ENCODE measurements at places on chromosomes 4 and X.

DNA sequence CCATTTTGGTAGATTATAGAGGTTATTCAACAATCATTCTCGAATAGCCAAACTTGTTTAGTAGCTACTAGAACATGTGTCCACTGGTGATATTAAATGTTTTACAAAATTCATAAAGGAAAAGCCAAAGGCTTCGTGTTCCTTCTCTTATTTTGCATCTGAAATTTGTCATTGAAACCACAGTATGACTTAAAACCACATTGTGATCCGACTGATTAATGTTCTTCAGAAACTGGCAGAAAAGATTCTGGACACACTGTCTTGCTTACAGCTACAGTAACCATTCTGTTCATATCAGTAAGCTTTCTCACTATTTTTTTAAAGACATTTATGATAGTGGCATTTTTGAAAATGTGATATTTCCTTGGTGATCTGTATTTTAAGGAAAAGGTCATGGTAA, 2.6 kb upstream of the SMARCA1 start:
- DNase-seq: no peak

- DNase-seq: no peak
Measured at GRCh38 chrX:155612312-155613224, at the start of gene TMLHE. TSS of gene TMLHE (minus strand) at chrX:155612952. CDS start at chrX:155545276, 67,676 bp downstream.

GRCh38 chrX:15675490-15675921, 10.9 kb upstream of the CLTRN start:
- peak; percentile 9 for DNase-seq

- no peak for DNase-seq
Measured at GRCh38 chr4:163161536-163162205, 5.0 kb downstream of the NAF1 start.

DNA sequence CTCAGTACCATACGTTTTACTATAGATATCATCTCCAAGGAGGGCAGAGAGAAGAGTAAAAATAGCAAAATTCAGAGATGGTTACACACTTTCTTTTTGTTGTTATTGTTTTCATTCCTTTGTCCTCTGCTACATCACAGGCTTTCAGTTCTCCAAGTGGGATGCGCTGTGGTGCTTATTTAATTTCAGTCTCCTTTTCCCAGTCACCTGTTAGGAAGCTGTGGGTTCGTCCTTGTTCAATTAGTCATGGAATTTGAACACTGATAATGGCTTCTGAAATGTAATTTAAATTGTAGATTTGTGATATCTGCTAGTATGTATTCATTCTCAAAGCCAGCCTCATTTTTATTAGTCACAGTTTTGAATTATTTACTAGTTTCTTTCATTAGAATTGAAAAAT, 38.8 kb upstream of the DHRSX start:
- DNase-seq: no peak

DNA sequence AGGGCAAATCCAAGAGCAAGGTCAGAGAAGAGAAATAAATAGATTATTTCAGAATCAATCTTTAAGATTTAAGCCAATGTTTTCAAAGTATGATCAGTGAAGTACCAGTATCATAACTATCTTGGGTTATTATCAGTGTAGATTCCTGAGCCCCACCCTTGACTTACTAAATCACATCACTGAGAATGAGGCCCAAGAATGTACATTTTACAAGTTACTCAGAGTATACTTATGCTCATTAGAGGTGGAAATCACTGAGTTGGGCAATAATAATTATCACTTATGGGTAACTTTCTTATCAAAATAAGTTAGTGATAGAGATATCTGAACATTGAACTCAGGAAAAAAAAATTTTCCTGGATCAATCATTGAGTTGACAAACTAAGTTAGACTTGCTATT, 121.6 kb upstream of the NOCT start:
- DNase-seq: no peak

DNA sequence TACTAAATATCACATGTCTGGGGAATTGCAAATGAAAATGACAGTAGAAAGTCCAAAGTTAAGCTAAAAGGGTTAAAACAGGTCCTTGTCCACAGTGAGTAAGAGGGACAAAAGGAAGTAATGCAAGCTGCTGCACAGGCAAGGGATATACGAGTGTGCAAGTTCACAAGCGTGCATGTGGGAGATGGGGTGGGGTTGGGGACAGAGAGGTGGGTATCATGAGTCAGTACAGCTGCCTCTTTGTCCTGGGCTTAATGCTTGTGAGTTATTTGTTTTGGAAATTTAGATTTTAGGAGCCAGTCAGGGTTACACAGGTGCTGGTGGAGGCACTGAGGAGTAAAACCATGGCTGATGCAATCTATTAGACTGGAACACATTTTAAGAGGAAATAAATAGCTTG, 3.3 kb upstream of the GPRASP2 start:
- DNase-seq: no peak

- DNase-seq: no peak
Measured at GRCh38 chrX:29792335-29792734, 423.0 kb upstream of the MAGEB2 start.

DNA sequence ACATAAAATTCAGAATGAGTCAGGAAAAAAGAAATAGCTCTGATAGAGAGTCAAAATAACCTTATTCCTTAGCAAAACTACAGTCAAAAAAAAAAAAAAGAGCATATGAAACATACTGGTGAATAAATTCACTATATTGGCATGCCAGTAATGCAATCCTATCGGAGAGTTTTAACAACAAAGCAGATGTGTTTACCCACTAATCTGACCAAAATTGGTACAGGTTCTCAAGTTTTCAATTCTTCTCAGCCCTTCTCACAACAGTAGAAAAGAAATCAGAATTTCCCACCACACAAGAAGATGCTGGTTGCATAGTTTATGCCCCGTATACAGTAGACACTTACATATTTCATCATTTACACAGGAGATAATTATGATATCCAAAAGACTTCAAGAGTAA, 59.4 kb downstream of the LCORL start:
- DNase-seq: no peak

DNA sequence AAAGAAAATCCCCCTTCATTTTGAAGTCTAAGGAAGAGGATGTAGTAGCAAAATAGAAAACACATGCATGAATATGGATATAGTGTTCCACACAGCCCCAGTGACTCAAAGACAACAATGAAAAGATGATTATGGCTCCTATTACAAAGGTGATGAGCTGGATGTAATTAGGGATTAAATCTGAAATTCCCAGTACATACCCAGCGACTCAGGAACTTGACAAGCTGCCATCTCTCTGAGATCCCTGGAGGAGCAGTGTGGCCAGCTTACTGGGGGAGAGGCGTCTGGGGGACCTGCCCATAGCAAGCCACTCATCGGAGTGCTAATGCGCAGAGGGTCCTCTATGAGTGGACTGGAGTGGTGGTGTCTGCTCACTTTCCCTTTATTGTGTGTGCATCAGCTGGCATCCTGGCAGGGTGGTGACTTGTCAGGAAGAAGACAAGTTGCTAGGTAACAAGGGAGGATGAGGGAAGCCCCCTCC, 42.7 kb upstream of the MGST2 start:
- no peak for DNase-seq

DNA sequence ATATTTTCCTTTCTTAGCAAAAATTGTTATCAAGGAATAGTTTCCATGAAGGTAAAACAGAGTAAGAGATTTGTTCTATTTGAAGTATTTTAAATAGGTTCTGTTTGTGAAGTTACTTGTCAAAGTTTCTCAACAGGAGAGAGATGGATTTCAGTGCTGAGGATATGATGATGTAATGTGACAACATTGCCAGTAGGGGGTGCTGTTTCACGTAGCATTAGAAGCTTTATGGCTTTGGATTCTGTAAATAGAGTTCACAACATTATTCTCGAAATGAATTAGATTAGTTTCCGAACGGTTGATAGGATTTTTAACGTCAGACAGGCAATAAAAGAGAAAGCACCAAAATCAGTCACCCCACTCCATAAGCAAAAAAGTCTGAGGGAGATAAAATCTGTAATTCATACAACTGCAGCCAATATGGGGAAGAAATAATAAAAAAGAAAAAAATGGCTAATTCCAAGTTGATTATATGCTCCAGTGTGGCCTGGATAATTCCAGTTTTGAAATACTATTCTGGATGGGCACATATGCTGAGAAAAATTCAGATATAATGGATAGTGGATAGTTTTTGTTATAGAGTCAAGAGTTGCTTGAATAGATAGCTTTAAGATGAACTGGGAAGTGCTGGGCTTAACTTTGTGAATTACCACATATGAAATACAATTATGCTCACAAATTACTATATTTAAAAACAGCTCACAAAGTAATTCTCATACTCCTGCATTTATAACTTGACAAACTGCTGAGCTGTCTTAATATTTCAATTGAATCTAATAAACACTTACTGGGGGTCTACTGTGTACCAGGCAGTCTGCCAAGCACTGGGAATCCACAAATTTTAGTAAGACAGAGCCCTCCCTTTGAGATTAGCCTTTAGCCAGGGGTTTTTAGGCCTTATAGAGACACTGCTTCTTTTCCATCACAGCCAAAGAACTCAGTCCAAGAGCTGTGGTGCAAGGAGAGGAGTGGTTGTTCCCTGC, 109.1 kb downstream of the GPAT3 start:
- DNase-seq: no peak

GRCh38 chr4:8321220-8321619, 51.7 kb downstream of the HTRA3 start:
- DNase-seq: no peak

DNA sequence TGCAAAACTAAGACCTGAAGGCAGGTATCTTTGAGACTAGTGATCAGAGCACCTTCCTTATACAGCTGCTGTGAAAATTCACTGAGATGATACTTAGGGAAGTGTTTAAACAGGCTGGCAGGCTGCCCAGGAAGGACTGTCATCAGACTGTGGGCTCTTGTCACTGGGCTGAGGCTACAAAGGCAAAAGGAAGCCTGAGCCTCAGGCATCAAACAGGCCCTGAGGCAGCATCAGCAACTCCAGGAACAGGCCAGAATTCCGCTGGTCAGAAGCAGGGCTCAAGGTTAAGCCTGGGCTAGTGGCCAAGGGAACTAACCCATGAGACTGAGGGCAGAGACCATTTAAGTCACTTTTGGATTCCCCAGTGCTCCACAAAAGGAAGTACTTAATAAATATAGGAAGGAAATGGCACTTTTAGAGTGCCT, 12.8 kb downstream of the PJA1 start:
- DNase-seq: no peak

GRCh38 chr4:170581322-170581721, 491.6 kb upstream of the AADAT start:
- no peak for DNase-seq

GRCh38 chrX:113392355-113392754, 551.7 kb upstream of the AMOT start:
- DNase-seq: no peak

DNA sequence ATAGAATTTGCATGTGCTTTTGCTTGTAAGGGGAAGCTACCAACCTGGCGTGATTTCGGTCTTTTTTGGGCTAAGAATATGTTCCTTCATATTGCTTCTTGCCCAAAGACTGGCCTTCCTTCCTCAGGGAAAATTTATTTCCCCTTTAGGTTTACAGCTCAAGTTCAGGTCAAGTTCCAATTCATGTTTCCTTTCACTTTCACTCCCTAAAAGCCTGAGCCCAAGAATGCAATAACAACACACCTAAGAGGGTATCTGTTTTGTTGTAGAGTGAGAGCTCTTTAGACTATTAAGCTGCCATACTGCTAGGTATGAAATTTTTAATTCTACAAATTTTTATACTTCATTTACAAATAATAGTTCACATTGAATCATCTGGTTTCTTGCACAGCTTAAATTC, 299.6 kb downstream of the TLL1 start:
- DNase-seq: no peak

GRCh38 chrX:105869701-105870100, 47.4 kb downstream of the NRK start:
- DNase-seq: no peak

GRCh38 chrX:40392599-40392998, 188.2 kb upstream of the ATP6AP2 start:
- no peak for DNase-seq

DNA sequence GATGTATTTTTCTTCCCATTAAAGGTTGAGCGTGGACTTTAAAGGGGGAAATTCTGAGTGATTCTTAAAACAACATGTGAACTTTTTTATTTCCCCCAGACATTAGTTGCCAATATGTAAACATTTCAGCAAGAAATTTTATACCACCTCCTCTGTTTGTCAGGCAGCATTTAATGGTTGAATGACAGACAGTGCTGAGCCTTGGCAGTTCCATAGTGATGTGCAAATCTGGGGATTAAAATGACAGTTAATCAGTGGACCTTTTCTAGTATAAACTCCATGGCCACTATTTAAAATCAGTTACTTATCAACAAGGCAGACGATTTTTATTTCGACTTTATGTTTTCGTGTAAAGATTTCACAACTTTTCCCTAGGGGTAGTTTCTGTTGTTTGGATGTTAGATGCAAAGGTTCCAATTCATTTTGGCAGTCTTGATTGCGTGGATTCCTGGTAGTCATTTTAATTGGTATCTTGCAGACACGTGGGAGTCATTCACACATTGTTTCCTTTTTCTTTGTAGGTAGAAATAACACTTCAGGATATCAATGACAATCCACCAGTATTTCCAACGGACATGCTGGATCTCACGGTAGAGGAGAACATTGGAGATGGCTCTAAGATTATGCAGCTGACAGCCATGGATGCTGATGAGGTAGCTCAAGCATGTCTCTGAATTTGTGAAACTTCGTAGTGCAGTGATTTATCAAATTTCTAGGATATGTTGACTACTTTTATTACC, 83.7 kb downstream of the FAT4 start:
- DNase-seq: no peak

- no peak for DNase-seq
Measured at GRCh38 chrX:18994713-18995112, 10.8 kb upstream of the PHKA2 start.

DNA sequence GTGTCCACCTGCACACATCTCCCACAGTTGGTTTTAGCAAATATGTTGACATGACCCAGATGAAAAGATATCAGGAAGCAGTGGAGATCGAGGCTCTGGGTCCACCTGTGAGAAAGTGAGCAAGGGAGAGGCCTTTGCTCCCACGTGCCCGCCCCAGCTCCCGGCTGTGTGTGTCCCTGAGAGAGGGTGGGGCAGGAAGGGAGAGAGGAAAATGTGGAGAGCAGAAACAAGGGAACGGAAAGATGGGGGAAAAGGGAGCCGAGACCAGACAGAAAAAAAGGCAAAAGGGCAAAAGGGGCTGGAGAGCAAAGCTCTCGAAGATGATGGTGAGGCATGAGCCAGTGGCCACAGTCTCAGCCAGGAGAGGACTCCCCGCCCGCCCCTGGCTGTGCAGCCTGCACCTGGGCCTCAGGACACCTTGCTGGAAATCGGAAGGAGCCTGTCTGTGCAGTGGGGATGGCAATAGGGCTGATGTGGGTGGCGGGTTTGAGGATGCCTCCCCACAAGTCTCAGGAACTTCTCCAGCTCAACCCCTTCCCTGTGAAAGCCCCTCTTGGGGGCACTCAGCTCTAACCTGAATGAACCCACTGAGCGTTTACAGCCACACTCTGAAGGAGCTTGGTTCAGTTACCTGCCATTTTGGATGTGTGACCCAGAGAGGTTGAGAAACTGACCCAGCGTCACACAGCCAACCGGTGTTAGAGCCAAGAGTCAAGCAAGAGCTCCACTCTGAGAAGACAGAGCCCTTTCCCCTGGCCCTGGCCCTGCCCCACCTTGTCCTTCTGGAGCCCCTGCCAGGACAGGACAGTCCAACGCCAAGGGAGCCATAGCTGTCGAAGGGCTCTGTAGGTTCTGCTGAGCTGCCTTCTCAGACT, 20.3 kb upstream of the MSX1 start:
- DNase-seq: no peak
